ENCODE measurements at places on chromosomes 13 and 19.

DNA sequence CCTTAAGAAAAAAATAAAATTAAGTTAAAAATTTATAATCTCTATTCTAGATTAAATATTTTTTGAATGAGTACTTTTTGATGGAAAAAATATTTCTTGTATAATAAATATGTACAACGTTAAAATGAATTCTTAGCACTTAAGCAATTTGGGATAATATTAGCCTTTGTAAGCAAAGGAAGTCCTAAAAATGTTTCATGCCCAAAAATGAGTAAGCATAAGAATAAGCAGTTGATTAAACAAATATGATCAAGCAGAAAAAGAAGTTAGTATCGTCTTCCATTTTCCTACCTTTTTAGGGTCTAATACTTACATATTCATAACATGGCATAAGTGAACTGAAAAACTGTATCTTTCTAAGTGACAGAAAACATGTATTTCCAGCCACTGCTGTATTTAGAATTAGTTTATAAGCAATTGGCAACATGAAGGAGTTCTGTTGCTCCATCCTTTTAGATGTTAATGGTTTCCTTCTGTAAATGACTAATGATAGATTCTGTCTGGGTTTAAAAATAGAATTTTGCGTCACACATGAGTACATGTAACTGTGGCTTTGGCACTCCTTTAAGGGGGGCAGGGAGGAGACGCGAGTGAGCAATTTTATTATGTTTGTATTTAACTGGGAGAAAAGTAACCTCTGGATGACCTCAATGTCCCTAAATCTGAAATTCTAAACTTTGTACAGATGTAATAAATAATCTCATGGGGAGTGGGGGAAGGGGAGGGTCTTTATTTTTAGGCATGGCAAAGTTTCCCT is 237.4 kb downstream of the RGCC start:
- no peak for DNase-seq

DNA sequence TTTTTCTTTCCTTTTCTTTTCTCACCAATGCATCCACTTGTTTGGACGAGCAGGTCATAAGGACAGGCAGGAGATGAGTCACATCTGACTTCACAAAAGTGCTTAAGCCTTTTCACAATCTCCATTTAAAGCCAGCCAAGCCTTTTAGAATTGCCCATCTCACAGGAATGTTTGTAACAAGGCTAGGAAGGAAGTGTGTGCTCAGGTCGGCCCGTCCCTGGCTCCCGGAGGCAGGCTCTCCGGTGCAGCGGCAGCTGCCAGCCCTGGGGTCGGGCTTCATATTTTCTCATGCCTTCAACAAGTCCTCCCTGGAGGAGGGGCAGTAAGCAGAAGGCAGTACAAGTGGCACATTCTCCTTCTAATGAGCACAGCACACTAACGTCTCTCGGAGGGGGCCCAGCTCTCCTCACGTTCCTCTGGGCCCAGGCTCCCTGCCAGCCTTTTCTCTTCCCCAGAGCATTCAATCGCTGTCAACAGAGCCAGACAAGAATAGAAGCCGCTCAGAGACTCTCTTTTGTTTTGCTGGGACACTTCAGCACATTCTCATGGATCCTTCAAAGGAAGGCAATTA is 180.5 kb downstream of the COL4A1 start:
- no peak for DNase-seq

DNA sequence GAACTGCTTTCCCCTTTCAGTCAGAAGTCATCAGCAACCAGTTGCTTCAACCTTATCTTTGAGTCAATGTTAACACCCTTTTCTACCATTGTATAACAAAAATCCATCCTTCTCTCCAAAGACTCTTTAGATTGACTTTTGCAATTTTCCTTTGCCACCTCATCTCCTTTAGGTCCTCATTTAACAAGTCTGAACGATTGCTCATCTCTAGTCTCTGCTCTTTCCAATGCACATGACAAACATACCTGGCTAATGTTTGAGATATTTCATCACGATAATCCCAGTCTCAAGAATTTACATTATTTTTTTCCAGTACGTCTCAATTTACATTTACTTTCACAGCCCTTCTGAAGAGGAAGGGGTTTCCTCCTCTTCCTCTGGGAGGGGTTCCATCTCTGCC is 127.5 kb downstream of the KLF12 start:
- no peak for DNase-seq

DNA sequence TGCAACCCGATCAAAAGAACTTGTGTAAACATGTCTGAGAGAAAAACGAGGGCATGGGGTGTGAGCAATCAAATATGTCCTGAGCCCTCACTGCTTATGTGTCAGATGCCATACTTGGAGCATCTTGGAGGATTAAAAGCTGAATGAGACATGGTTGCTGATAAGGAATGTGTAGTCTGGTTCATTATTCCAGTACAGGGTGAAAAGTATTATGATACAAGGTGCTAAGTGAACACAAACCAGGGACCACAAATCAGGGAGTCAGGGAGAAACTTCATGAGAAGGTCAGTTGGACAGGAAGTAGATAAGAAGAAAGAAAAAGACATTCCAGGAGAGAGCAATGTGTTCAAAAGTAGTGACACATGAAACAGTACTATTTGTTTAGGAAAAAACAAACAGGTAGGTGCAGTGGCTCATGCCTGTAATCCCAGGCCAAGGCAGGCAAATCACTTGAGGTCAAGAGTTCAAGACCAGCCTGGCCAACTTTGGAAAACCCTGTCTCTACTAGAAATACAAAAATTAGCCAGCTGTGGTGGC is 2.0 kb upstream of the RCBTB1 start:
- DNase-seq = no peak

- no peak for DNase-seq
Observed at GRCh38 chr19:43229315-43229714, 23.9 kb upstream of the PSG4 start.

DNA sequence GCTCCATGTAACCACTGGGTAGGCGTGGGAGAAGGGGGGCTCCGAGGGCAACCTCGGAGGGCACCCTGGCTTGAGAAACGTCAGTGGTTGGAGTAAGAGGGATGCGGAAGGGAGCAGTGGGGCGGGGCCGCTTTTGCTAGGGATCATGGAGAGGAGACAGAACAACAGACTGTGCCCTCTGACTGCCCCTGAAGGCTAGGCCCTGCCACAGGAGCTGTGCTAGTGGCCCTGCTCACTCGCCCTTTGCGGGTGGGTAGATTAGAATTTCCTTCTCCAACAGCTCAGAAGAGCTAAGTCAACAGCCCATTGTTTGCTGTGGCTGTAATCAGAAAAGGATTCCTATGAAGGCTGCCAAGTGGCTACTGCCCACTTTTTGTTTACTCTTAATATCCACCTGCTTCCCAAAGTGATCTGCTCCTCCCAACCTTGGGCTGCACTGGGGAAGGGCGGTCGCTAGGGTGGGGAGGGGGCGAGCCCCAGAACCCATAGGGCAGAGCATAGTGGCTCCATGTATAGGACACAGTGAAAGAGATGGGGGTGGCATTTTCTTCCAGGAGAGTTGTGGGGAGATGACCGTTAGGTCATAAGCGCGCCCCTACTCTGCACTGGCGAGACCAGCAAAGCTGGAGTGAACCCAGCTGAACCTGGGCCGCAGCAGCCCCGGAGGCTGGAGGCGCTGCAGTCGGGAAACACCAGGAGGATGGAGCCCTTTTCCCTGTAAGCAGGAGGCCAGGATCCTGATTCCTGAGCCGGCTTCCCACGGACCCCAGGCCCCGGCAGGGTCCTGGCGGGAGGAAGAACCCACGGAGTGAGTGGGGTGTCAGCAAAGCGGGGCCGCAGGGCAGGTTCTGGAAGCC is 1.9 kb upstream of the C1QTNF9 start:
- no peak for DNase-seq
